ENCODE measurements at places on chromosomes 1 and 21.

DNA sequence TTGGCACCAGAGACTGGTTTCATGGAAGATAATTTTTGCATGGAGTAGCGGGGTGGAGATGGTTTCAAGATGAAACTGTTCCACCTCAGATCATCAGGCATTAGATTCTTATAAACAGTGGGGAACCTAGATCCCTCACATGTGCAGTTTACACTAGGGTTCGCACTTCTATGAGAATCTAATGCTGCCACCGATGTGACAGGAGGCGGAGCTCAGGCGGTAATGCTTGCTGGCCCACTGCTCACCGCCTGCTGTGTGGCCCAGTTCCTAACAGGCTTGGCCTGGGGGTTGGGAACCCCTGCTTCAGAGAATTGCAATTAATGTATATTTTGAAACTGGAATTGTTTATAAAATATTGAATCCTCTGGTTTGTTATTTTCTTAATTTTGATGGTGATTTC is 92.1 kb downstream of the NRIP1 start:
- DNase-seq: no peak

DNA sequence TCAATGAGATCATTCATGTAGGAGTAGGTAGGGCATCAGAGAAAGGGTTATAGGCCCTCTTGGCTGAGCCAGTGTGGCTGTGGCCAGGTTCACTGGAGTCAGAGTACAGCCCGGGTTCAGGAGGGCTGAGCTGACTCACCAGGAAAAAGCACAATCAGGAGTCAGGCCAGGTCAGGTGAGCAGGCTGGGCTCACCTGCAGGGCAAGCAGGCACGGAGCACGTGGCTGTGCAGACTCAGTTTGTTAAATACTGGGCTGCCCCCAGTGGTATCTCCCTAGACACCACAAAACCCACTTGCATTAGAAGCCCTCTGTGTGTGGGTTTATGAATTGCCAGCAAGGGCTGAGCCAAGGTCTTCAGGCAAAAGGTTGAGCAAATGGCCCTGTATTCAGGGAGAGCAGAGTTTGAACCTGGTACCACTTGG is 122.1 kb upstream of the SERBP1 start:
- DNase-seq: no peak

GRCh38 chr1:230356190-230356589 is 69.9 kb downstream of the PGBD5 start:
- DNase-seq: no peak

- no peak for DNase-seq
These were observed 296.8 kb downstream of the TPR start for GRCh38 chr1:186078245-186078644.

GRCh38 chr1:53265581-53265980 is 27.3 kb upstream of the MAGOH start:
- no peak for DNase-seq

DNA sequence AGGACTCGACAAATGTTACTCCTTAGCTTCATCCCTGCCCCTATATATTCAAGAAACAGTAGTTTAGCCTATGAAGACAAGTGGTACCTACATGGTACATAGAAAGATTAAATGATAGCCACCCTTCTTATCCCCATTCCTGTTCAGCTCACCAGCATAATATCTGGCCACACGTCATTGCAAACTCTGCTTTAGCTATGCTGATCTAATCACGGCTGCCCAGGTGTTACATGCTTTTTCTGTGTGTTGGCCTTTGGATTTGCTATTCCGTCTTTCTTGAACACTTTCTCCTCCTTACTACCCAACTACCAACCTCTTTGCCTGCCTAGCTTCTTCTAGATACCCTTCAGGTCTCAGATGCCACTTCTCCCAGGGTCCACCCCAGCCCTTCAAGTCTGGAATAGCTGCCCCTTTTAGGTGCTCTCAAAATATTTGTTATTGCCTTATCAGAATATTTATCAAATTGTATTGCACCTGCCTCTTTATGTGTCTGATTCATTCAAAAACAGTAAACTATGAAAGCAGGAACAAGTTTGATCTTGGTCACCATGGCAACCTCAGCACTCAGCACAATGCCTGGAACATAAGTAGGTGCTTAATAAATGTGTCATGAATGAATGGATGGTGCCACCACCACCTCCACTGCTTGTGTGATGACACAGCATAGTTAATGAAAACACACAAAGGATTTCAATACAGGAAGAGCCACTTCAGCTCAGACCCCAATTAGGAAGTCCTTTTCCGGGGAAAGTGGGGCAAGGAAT is 11.4 kb upstream of the DNASE2B start:
- no peak for DNase-seq

- no peak for DNase-seq
These were observed 561.8 kb upstream of the PRMT6 start for GRCh38 chr1:106494646-106495045.

- no peak for DNase-seq
These were observed 1.3 kb upstream of the C1orf226 start for GRCh38 chr1:162380061-162380846.

- DNase-seq: no peak
These were observed 17.9 kb upstream of the HSPG2 start for GRCh38 chr1:21955058-21955457.

- DNase-seq: peak; percentile 10
These were observed 37.1 kb upstream of the KANK4 start for GRCh38 chr1:62356257-62356835.

DNA sequence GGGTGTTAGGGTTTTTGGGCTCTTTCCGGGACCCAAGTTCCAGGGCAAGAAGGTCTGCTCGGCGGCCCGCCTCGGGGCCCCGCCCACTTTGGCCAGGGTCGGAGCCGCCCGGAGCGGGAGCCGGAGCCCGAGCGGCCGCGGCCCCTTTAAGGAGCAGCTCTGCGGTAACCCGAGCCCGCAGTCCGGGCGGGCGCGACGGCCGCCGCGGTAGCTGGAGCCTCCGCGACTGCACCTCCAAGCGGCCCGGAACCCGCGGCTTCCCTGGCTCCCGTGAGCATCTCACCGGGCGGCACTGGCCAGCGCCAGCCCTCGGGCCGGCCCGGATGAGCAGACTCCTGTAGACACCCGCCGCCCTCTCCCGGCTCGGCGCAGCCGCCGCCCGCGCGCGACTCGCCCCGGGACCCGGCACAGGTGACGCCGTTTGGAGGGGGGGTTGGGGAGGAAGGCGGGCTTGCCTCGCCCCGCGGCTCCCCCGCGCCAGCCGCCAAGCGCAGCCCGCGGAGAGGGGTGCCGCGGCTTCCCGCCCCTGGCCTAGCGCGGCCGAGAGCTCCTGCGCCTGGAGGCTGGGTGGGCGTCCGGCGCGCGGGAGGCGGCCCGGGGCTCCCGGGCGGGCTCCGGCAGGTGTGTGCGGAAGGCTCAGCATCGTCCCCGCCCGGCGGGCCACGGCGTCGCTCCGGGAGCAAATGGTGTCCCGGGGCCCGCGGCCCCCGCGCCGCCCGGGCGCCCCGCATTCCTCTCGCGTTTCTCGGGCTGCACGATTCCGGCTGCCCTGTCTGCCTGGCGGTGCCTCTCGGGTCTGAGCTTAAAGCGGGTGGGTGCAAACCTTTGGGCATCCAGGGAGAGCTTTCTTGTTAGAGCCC is at the start of gene TLCD4:
Gene TLCD4, plus strand, starts transcription at position 149 of the 860 bp plus-strand sequence. CDS start 26,547 bp downstream, outside the sequence.
- peak; percentile 39 for DNase-seq

- DNase-seq: no peak
These were observed 94.4 kb upstream of the SLC45A1 start for GRCh38 chr1:8223526-8223925.

DNA sequence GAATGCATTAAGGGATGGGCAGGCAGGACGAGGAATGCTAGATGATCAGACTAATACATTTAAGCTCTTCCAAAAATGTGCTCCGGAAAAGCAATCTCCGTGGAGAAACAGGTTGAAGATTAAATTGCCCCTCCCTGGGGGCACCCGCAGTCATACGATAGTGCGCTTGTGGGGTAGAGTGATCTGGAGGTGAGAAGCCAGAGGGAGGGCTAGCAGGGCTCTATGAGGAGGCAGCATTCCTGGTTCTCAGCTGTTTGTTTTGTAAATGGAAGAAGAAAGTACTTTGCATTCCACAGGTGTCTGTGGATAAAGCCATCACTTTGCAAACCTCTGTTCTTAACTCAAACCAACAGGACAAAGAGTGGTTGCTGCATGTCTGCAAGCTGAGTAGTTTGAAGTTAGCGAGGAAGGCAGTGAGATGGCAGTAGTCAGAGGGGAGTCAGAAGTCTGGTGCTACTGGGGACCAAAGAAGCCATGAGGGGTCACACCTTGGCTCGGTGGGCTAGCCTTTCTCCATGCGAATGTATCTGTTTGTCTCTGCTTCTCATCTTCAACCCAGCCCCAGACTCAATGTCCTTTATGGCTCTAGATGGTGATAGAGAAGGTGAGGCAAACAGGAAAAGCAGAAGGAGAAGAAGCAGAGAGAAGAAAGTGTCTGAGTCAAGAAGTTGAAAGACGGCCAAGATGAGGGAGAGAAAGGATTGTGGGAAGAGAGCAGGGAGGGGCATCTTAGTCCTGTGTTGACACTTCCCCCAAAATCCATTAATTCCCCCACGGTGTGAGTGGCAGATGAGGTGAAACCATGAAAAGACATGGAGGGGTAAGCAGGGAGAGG is 65.2 kb upstream of the GJA8 start:
- DNase-seq: no peak

- no peak for DNase-seq
These were observed 12.7 kb downstream of the PRRX1 start for GRCh38 chr1:170676628-170677027.

DNA sequence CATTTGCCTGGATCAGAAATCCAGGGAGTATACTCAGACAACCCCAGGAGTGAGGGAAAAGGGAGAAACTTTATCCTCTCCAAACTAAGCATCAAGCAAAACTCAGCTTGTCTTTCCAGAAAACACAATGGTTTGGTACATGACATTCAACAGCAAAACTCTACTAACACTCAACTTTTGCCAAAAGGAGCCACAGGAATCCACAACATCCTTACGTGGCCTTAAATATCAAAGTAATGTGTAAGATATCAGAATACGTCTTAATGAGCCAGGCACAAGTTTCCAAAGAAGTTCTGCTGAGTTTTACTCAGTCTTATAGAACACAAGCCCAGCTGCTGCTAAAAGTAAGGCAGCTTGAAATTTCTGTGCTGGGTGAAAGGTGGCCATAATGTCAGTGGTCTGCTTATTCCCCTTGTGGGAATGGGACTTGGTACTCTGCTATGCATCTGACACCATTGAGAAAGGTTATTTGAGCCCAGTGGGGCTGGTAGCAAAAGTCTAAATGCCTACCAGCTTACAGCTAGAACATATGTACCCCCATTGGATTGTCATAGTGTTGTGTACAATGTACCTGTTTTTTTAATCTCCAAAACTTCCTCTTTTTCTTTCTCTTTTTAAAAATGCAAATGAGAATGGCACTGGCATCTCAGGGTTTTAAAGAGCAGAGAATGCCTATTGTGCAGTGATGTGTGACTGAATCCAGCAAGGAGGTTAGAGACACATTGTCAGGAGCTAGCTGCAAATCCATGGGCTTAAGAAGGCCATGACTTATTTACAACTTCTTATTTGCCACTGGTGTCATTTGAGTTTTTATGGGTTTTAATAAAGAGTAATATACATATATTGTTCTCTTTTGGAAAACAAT is 62.0 kb upstream of the ST6GALNAC3 start:
- no peak for DNase-seq

DNA sequence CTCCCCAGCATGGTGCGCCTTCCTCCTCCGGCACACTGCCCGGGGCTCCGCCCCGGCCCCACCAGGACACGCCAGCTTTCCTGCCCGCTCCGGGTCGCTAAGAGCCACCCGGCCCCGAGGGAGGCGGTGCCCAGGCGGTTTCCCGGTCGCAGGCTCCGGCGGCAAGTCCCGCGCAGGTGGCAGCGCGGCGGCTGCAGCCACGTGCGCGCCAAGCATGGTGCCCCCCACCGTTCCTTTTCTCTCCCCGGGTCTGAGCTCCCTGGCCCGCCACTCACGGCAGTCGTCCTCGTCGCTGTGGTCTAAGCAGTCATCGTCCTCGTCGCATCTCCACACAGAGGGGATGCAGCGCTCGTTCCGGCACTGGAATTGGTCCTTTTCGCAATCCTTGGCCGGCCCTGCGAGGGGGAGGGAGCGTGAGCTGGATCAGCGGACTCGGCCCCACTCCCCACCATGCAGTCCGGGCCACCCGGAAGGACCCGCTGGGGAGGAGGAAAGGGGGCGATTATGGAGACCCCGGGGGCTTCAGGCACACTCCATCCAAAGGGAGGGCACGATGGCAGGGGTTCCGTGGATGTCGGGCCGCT is 1.2 kb downstream of the LRP8 start:
- DNase-seq: no peak

DNA sequence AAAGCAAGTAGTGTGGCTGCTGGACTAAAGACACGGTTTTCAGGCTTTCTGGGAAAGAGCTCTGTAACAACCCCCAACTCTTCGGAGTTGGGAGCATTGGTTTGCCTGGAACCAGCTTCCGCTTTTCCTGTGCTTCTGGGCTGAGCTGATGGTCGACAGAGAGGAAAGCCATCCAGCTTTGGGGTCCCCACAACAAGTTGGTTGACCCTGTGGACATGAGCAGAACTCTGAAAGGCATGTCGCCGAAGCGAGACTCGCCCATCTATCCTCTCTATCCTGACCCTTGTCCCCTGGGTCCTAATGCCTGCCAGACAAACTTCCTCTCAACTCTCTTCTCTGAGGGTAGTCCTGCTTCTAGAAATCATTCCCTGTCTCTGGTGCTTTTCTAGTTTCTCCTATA is 31.9 kb upstream of the FCGR2A start:
- DNase-seq: no peak

GRCh38 chr1:202967684-202968281 is 726 bp upstream of the CYB5R1 start:
- peak; percentile 43 for DNase-seq

DNA sequence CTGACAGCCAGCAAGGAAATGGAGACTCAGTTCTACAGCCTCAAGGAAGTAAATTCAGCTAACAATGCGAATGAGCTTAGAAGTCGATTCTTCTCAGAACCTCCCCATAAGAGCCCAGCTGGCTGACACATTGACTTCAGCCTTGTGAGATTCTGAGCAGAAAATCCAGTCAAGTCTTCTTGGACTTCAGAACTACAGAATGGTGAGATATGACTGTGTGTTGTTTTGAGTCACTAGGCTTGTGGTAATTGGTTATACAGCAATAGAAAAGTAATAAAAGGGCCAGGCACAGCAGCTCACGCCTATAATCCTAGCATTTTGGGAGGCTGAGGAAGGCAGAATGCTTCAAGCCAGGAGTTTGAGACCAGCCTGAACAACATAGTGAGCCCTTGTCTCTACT is 161.8 kb upstream of the IVNS1ABP start:
- no peak for DNase-seq

- no peak for DNase-seq
These were observed 24.6 kb upstream of the PLA2G2C start for GRCh38 chr1:20210736-20211460.

Measured in activated CD4-positive, alpha-beta memory T cell treated with anti-CD3 and anti-CD28 coated beads for 36 hours (primary cell).